ENCODE measurements at places on chromosomes 1 and 21.

DNA sequence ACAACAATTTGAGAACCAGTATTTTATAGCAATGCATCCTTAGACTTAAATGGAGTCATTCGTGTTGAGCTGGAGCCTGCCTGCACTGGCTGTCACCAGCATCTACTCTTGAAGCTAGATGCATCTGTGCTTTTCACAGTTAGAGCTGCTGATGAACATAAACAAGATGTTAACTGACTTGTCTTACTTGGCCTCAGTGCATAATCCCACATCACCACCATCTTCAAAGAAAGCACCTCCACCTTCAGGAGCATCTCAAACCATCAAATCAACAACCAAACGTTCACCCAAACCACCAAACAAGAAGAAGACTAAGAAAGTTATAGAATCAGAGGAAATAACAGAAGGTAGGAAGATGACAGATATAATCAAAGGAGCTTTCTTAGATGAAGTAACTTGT, 71.1 kb downstream of the TPR start:
- DNase-seq: no peak

DNA sequence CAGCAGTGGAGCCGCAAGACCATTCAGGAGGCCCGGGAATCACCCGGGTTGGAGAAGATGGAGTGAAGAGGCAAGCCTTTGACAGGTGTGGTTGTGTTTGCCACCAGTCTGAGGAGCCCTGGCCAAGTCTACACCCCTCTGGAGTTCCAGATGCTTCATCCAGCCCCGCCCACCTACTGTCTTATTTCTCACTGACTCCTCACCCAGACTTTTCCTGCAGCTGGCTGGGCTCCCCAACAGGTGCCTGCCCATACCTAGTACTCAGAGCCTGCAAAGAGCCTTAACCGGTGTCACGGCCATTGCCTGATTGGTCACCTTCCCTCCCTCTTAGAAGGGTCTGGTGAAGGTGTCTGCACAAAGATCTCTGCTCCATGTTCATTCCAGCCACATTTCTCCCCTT, 16.0 kb downstream of the SLC9A1 start:
- DNase-seq: no peak

GRCh38 chr1:233998456-233998855, 94.0 kb downstream of the SLC35F3 start:
- DNase-seq: no peak

GRCh38 chr21:17786071-17786850, 32.9 kb downstream of the C21orf91 start:
- no peak for DNase-seq

- DNase-seq: no peak
Measured at GRCh38 chr1:169753549-169753948, 19.7 kb upstream of the SELE start.

DNA sequence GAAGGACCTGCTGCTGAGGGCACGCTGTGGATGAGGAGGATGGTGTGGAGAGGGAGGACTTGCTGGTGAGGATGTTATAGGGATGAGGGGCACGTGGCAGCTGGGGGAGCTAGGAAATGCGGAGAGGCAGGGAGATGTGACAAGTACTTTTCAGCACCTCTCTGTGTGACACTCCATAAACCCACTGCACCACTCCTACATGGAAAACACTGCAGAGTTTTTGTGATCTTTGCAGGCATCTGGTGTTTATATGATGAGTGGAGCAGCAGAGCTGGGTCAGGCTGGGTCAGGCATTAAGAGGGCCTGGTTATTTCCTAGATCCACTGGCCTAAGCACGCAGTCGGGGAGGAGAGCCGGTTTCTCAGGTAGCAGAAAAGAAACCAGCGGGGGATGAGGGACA, 167.3 kb upstream of the COA6 start:
- DNase-seq: no peak

DNA sequence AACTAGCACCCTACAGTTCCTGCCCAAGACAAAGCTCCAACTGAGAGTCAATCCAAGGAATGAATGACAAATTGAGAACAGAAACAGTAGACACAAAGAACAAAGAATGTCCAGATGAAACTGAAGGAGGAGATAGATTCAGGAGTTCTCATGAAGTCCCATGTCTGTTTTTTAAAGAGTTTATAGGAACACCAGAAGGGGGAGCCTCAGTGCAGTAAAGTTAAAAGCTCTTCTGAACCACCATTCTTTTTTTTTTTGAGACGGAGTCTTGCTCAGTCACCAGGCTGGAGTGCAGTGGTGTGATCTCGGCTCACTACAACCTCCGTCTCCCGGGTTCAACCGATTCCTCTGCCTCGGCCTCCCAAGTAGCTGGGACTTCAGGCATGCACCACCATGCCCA, 323.6 kb downstream of the MRPL39 start:
- no peak for DNase-seq

DNA sequence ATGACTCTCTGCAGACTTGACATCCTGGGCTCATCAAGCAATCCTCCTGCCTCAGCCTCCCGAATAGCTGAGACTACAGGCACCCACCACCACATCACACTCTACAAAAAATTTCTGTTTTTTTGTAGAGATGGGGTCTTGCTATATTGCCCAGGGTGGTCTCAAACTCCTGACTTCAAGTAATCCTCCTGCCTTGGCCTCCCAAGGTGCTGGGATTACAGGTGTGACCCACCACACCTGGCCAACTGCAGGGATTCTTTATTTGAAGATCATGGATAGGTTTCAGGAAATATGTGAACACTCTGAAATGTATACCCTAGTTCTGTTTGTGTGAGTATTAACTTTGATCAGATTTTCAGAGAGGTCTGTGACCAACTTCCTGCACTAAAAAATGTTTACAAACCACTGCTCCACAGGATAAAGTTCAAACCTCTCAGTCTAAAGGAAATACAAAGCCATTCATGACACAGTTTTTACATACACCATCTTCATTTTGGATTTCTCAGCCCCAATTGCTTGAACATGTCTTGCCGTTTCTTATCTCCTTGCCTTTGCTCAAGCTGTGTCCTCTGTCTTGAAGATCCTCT, 252.3 kb upstream of the FGGY start:
- DNase-seq: no peak

DNA sequence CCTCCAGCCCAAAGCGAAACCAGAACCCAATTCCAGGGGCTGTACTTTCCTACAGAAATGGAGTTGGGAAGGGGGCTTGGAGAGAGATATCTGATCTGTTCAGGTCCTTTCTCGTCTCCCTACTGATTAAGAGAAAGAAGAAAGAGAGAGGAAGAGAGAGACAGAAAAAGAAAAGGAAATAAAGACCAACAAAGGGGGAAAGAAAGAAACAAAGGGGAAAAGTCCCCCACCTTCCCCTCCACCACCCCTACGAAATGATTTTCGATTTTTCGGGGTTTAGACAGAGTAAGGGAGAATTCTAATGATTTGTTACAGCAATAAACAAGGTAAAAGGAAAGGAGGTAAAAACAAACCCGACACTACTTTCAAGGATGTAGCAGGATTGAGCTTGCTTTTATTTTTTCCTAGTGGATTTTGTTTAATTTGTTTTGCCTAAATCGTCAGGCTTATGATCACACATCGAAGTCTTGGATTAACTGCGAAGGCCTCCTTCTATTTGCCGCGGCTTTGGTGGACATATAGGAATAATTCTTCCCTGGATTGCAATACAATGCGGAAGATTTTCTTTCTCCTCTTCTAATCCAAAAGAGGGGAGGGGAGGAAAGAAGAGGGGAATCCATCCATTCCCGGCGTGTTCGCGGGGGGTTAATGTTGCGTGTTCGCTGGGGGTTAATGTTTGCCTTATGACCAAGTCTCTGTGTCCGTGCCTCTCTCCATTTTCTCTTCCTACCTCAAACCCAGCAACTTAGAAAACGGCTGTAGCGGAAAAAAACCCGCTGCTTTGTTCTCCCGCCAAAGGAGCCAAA, 1.9 kb downstream of the TAL1 start:
- no peak for DNase-seq

- no peak for DNase-seq
Measured at GRCh38 chr1:32798679-32799416, 18.3 kb downstream of the YARS1 start.

Measured in GM19239 (cell line).